ENCODE measurements at places on chromosomes 4 and X.
A peak's percentile ranks its signal among the peaks of the same experiment; 100 is the strongest.

- no peak for DNase-seq
Measured at GRCh38 chrX:93695981-93696380, 22.0 kb downstream of the FAM133A start.

GRCh38 chrX:111354496-111354895 lies 57.5 kb downstream of the DCX start:
- DNase-seq, result no peak

DNA sequence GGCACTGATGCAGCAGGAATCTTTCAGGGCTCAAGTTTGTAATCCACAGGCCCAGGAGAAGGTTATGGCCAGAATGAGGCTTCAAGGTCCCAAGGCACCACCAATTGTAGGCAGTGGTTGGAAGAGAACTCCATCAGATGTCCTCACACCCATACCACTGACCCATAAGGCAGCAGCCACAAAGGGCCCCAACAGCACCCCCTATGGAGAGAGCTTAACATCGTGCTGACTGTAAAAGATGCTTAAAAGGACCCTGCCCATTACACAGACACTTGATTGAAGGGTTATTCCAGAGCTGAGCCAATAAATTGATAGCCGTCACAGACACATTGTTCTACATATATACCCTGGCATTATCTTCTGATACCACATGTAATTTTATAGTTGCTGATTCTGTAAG lies 113.7 kb downstream of the SOWAHB start:
- DNase-seq, result no peak

GRCh38 chrX:119758731-119759247 lies 401 bp downstream of the SOWAHD start:
- peak; percentile 49 for DNase-seq

DNA sequence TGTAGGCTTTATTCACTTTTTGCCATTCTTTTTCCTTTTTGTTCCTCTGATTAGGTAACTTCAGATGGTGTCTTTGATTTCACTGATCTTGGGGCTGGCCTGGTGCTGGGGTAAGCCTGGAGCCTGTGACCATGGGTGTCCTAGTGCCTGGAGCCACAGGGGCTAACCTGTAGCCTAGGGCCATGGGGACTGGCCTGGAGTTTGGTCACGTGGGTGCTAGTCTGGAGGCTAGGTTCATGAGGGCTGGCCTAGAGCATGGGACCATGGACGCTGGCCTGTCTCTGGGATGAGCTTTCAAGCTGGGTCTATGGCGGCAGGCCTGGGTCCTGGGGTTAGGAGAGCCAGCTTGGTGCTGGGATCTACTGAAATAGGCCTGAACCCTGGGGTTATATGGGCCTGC lies 32.2 kb upstream of the ALG13 start:
- DNase-seq, result no peak

DNA sequence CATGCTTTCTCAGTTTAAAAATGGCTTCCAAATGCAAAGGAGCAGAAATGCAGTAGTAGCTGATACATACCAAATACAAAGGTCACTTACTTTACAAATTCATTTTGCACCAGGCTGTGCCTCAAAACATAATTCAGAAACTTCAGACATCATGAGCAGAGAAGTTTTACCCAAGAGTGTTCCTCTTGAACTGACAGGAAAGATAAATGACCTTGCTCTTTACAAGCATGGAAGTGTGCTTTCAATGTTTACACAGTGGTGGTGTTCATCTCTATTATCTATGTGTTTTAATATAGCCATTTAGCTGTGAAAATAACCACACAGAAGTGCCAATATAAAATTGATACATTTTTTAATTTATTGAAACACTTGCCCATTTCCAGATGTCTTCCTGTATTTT lies 383.4 kb downstream of the ANKRD50 start:
- DNase-seq, result no peak
